T-helper 17 cell (primary cell): ENCODE measurements at places on chromosomes 16 and 17.

DNA sequence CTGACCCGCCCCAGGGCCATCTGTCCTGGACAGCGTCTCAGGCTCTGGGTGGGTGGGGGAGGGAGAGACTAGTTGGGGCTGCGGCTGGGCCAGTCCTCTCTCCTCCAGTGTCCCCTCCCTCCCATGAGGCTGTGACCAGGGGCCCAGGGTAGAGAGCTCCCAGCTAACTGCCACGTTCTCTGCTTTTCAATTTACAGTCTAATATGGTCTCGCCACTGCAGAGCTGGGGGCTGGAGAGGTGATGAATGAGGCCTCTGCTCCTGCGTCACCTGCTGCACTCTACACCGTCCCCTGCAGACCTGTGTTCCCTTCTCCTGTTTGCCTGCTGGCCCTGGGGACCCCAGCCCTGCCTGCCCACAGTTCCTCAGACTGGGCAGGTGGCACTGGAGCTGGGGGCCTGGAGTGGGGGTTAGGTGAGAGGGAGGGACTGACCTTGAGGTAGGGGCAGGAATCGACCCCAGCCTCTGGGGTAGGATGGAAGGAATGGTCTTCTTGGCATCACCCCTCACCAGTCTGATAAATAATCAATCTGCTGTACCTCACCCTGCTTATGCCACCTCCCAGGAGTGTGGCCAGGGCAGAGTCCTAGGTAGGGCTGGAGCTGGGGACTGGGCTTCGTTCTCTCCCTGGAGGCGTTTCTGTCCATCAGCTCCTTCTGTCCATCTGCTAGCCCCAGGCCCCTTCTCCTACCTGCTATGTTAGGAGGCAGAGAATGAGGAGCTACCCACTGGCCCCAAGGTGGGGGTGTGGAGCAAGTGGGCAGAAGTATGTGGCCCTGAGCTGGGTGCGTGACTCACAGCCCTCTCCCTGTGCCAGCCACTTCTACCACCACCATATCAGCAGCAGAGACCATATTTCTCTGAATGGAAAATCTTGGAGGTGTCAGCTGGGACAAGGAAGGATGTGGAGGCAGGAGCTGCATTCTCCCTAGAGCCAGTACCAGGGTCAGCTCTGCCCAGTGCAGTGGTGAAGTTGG is 12.9 kb downstream of the SEZ6 start:
- DNase-seq = no peak

- peak; percentile 91 for DNase-seq
These were observed at the start of gene SSH2 for GRCh38 chr17:29929533-29930408. Gene SSH2, minus strand, starts transcription at chr17:29930228. Its CDS starts 228 bp downstream, at chr17:29930000.

DNA sequence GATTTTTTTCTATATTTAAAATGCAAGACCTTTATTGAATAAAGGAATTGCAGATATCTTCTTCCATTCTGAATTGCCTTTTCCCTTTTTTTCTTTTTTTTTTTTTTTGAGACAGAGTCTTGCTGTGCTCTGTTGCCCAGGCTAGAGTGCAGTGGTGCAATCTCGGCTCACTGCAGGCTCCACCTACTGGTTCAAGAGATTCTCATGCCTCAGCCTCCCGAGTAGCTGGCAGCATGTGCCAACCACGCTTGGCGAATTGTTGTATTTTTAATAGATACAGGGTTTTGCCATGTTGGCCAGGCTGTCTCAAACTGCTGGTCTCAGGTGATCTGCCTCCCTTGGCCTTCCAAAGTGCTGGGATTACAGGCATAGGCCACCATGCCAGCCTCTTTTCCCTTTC is 151.5 kb downstream of the CEP112 start:
- DNase-seq = no peak

GRCh38 chr17:62681939-62682381 is 54.5 kb downstream of the MRC2 start:
- no peak for DNase-seq

- peak; percentile 36 for DNase-seq
These were observed 690 bp downstream of the PITPNC1 start for GRCh38 chr17:67377488-67378453.

DNA sequence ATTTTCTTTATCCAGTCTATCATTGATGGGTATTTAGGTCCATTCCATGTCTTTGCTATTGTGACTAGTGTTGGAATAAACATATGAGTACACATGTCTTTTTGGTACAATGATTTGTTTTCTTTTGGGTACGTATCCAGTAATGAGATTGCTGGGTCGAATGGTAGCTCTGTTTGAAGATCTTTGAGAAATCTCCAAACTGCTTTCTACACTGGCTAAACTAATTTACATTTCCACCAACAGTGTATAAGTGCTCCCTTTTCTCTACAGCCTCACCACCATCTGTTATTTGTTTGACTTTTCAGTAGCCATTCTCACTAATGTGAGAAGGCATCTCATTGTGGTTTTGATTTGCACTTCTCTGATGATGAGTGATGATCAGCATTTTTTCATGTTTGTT is 103.7 kb downstream of the GOSR1 start:
- no peak for DNase-seq

DNA sequence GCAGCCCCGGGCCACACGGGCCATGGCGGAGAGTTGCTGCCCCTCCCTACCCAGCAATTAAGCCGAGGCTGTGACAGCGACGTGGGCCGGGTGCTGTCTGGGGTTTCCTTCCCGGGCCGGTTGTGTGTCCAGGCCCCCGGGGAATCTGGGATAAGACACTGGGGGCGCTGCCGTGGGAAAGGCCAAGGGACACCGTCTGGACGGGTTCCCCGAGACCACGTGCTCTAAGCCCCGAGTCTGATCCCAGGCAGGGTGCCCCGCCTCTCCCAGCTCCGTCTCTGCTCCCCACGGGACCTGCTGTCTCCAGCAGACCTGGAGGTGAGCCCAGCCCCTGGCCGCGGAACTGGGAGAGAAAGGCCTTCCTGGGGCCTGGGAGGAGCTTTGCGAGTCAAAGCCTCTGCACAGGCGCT is 92.2 kb downstream of the IRX3 start:
- DNase-seq = no peak

GRCh38 chr17:78342449-78343186 is 17.3 kb downstream of the SOCS3 start:
- no peak for DNase-seq

DNA sequence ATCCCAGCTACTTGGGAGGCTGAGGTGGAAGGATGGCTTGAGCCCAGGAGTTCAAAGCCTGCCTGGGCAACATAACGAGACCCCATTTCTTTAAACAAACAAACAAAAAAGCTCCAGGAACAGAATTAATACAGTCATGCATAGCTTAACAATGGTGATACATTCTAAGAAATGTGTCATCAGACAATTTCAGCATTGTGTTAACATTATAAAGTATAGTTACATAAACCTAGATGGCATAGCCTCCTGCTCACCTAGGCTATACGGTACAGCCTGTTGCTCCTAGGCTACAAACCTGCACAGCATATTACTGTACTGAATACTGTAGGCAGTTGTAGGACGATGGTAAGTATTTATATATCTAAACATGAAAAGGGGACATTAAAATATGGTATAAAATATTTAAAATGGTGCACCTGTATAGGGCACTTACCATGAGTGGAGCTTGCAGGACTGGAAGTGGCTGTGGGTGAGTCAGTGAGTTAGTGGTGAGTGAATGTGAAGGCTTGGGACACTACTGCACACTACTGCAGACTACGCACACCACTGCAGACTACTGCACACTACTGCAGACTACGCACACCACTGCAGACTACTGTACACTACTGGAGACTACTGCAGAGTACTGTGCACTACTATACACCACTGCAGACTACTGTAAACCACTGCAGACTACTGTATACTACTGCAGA is 74.6 kb downstream of the TMC6 start:
- DNase-seq = no peak

- no peak for DNase-seq
These were observed at the start of gene ABCC12 for GRCh38 chr16:48155926-48156789. Gene ABCC12, minus strand, starts transcription at chr16:48155993. Its CDS starts 9,569 bp downstream, at chr16:48146424.

GRCh38 chr17:8123695-8124349 is at the start of gene HES7:
Gene HES7, minus strand, starts transcription at chr17:8124106. Its CDS starts 22 bp downstream, at chr17:8124084.
- no peak for DNase-seq

DNA sequence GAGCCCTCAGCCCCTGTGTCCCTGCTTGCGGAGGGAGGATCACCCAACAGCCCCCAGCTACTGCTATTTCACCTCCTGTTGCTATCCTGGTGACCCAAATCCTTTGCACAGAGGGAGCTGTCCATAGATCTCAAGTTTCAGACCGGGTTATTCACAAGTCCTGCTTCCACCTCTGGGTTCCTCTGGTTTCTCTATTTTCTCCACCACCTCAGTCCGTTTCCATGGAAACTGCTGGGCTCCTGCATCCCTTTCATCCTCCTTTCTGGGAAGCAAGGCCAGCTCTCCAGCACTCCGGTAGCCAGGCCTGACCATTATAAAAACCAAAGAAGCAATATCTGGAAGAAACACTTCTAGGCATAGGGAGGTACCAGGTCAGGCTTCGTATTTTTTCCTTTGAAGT is 4.8 kb upstream of the CALB2 start:
- DNase-seq = no peak

GRCh38 chr17:75693500-75694481 is 26.7 kb downstream of the SAP30BP start:
- DNase-seq = no peak

GRCh38 chr16:50501986-50502615 is 46.1 kb upstream of the NKD1 start:
- DNase-seq = no peak

DNA sequence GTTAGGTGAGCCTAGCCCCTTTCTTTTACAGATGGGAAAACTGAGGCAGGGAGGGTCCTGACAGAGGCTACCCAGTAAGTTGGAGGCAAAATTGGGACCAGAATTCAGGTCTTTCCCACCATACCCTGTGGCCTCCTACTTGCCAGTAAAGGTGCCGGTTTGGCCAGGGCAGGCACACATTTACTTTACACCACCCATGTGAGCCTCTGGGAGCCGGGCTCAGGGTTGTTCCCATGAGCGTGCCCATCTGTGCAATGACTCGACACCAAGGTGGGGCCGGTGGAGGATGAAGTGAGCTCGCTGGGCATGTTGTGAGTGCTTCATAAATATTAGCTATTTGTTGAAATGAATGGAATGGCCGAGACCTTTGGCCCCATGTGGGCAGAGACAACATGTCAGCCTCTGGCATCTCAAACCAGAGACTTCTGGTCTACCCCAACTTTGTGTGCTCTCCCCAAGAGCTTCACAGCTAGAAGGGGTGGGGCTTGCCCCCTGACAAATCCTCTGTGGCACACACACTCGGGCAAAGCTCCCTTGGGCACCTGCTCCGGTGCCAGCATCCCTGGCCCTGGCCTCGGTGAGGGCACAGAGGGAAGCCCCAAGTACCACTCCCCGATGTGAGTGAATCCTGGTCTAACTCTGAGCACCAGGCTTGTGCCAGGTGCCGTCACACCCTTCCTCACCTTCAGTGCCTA is 60.1 kb downstream of the SRCIN1 start:
- no peak for DNase-seq

DNA sequence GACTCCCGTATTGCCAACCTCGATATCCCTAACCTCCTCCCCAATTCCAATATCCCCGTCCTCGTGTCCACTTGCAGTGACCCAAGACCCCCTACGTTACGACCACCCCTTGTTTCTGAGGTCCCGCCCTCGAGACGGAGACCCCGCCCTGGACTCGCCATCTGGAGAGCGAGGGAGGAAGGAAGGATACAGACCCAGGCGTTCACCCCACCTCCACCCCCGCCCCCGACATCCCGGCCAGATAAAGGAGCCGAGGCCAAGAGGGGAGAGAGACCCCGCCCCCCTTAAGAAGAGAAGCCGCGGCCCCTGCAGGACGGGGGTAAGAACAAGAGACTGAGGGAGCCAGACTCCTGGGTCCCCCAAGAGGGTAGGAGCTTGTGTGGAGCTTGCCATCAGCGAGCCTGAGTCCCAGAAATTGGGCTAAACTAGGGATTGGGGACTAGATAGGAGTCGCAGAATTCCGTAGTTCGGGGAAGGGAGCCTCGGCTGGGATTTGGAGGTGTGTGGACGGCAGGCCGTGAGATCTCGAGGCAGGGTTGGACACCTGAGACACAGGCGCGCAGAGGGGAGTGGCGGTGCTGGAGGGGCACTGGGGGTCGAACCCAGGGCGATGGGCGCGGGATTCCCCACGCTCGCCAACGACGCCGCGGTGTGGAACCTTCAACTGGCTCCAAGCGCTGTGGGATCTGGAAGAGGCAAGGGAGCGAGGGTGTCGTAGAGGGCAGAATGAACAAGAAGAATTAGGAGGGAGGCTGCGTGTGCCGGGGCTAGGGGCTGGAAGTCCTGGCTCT is at the start of gene BCL6B:
TSS of gene BCL6B (plus strand) at position 270 of the 791 bp plus-strand sequence. CDS start 622 bp downstream, outside the sequence.
- DNase-seq = no peak

GRCh38 chr16:79769270-79769927 is 168.9 kb upstream of the MAF start:
- no peak for DNase-seq

GRCh38 chr17:31467502-31468256 is 76.2 kb downstream of the RAB11FIP4 start:
- DNase-seq = no peak

- DNase-seq = no peak
These were observed 25.8 kb downstream of the PIK3R5 start for GRCh38 chr17:8939496-8940334.

DNA sequence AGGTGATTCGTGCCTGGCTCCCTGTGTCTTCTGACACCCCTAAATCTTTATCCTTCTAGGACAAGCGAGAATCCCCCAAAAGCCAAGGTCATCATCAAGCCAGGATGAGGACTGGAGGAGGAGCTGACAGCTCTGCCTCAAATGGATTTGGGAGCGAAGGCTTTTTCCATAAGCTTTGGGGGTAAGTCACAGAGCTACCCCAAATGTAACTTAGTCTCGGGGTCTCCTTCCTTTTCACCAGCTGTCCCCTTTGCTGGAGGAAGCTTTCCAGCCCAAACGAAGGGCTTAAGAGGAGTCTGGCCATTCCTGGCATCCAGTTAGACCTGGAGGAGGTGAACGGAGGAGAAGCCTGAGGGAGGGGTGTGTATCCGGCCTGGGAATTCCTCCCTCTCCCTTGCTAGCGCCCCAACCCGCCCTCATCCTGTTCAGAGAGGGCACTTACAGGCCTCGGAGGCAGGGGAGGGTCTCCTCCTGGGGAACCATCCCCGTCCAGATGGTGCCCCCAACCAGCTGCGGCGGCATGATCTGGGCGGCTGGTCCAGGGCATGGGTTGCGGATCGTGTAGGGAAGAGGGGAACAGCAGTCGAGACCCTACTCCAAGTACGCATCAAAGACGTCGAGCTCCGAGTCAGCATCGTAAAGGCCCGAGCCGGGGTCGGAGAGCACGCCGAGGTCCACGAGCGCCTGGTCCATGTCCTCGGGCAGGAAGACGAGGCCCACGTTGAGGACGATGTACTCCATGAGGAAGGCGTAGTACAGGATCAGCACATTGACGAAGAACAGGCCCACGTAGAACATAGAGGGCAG is 938 bp downstream of the DEXI start:
- DNase-seq = no peak

- DNase-seq = no peak
These were observed 32.1 kb upstream of the SBK1 start for GRCh38 chr16:28260193-28260592.
